ENCODE measurements at places on chromosomes 16 and 17.
A peak's percentile ranks its signal among the peaks of the same experiment; 100 is the strongest.

GRCh38 chr16:20385844-20386832 is 18.4 kb downstream of the PDILT start:
- peak; percentile 39 for DNase-seq

DNA sequence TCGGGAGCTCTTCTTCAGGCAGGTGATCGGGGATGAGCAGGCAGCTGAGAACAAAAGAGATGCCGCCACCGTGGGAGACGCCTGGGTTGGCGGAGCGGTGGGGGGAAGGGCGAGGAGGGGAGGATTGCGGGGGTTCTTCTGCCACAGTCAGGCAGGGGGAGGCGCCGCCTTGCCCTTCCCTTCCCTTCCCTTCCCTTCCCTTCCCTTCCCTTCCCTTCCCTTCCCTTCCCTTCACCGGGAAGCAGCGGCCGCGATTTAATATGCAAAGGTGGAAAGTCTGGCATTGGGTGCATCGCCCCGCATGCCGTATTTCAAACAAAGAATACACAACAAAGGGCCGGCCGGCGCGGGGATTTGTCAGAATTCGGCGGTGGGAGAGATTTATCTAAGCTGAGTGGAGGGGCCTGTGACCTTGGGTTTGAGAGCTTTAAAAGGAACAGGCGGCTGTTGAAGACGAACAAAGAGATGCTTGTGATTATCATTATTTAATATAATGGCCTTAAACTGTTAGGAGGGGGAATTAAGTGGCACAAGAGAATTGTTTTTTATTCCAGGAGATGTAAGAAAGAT is 262.3 kb upstream of the TNRC6C start:
- no peak for DNase-seq

DNA sequence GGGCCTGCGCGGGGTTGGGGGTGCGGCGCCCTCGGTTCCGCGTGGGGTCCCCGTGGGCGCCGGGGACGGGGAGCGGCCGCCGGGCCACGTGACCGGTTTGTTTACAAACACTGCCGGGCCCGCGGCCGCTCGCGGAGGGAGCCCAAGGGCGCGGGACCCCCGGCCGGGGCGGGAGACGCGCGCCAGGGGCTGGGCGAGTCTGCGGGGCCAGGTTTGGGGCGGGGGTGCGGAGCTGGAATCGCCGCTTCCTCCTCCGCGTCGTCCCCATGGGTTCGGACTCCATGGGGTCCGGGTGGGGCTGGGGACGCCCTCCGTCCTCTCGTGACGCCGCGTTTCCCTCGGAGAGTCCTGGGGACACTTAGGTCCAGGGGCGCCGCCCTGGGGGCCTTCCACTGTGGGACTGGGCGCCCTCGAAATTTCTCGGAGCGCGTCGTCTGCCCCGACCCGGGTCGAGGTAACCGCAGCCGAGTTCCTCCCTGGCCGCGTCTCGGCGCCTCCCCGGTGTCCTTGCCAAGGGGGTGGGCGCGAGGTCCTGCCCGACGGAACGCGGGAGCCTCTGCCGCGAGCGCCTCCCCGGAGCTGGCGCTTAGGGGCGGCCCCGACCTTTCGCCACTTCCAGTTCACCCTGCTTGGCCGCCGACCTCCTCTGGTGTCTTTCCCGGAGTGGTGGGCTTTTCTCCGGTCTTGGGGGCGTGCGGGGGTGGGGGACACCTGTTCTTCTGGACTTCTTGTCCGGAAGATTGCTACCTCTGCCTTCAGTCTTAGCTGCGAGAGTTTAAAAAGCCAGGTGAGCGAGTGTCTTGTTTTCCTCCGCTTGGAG is 684 bp downstream of the YPEL2 start:
- peak; percentile 23 for DNase-seq

GRCh38 chr17:3718201-3718600 is 5.5 kb upstream of the HASPIN start:
- no peak for DNase-seq

DNA sequence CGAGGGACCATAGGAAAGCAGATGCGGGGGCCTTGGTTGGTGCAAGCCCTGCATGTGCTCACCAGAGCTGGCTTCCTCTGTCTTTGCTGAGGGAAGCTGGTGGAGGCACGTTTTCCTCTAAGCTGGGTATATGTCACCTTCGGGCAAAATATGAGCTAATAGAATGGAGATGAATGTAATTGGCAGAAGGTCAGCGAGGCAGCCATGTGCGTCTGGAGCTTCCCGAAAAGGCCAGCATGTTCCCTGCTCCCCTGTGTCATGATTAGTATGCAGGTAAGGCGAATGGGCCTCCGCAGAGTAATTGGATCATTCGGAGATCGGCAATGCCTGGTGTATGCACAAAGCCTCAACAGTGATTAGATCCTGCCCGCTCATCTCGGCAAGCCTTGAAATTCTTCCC is 806.2 kb upstream of the EEF2KMT start:
- no peak for DNase-seq

DNA sequence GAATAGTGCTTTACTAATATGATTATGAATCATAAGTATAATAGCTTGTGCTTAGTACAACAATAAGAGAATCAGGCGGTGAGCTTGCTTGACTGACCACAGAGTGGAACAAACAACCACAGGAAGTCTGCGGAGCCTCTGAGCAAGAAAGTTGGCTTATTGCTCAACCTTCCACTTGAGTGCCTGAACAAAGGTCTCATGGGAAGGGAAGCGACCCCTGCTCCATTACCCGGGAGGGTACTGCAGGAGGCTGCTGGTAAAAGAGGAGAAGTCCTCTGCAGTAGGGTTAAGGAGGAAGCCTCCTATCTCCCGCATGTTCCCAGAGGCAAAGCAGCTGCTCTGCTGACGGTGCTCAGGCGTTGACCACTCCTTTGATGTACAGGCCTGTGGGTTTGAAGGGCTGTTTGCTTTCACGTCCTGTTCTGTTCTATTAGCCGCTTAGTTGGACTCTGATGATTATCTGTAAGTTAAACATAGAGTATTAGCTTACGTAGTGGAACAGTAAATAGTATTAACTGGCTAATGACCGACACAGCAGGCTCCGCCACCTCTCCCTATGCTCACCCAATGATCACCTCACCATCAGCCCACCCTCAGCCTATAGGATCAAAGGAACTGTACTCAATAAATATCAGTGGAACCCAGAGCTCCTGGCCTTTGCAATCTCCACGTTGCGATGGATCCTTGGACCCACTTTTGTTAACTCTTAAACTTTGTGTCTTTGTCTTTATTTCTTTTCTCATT is 17.5 kb downstream of the ALOX15B start:
- DNase-seq: peak; percentile 61

DNA sequence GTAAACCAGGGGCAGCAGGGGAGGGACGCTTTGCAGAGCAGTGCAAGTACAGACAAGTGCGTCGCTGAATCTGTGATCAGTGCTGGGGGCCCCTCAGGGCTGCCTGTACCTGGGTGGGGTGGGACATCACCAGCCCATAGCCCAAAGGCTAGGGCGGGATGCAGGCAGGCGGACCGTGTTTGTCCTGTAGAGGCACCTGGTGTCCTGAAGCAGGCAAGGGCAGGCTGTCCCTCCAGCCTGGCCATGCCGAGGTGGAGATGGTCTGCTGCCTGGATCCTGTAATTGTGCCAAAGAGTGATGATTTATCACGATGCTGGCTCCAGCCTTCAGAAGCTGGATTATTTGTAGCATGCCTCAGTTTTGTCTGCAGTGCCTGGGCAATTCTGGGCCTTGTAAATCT is 137.9 kb upstream of the GSE1 start:
- no peak for DNase-seq

DNA sequence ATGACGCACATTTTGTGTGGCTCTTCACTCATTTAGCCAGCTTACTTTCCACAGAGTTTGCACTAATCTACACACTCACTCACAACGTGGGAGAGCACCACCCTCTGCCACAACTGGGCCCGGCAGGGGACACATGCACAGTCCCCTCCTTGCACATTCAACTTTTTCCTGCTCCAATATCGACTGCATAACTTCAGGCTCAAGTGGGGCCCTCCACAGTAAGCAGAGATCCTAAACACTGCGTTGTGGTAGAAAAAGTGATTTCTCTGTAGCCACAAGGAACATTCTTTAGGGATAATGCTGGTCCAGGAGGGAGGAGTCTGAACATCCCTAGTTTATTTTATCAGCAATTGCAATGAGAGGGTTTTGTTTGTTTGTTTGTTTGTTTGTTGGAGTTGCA is 40.0 kb downstream of the MRPS23 start:
- DNase-seq: no peak

DNA sequence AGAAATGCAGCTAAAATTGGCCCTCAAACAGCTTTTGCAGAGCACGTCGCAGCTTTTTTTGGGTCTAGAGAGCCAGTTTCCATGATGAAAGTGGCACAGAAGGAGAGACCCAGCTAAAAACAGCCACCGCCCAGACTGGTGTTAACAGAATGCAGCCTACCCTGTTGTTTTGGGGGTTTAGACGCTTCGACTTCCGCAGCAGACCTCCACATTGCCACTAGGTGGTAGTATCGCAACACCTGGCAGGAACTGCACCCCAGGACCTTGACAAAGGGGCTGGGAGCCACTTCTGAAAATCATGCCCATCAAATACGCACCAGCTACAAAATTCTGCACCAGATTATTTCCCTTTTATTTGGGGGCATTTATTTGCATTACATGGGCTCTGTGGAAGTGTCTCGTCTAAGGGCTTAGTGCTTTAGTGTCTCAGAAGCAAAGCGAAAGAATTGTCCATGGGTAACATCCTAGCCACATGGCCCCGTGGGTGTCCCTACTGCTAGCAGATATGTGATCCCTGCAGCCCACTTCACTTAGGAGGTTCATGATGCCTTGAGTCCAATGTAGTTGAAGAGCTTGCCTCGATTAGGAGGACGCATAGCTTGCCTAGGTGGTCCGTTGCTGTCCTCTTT is 167.1 kb downstream of the HAPSTR1 start:
- DNase-seq: peak; percentile 5

DNA sequence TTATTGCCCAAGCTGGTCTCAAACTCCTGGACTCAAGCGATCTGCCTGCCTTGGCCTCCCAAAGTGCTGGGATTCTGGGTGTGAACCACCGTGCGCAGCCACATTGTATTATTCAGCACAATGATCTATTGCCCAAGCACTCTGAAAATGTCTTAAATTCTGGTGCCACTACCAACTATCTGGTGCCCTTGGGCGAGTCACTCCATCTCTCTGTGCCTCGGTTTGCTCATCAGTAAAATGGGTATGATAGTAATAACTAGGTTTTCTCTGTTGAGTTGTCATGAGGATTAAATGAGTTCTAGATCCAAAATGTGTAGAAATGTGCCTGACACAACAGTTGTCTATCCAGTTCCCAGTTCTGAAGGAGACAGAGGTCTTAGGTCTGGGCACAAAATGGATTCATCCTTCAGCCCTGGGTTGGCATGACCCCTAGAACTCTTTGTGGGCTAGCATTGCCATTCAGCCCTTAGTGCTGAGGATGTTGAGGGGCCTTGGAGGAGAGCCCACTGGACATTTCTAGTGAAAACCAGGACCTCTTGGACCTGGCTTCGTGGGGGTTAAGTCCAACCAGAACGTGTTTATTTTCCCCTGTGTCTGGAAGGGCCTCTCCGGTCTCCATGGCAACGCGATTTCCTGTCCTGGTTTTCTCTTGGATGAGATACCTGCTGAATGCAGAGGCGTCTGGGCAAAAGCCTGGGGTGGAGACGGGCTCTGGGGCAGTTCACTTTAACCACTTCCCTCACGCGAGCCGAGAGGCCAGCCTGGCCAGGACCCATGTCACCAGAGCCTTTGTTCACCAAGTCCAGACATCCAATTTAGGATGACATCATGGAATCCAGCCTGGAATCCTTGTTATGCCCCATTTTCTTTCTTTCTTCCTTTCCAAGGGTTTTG is 43.7 kb upstream of the TNRC6A start:
- peak; percentile 79 for DNase-seq

DNA sequence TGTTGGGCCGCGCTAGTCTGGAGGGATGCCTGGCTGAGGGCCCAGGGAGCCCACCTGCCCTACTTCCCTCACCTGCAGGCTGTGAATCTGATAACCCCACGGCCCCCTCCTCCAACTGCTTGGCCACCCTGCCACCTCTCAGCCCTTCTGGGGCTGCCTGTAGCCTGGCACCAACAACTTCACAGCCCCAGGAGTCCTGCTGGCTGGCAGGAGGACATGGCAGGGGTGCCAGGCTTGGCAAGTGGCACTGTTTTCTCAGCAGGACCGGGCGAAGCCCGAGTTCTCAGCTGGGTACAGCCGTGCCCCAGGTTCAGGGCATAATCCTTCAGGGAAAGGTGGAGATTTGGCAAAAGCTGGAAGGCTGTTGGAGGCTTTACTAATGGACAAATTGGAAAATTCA is 129.6 kb downstream of the CMIP start:
- DNase-seq: no peak

DNA sequence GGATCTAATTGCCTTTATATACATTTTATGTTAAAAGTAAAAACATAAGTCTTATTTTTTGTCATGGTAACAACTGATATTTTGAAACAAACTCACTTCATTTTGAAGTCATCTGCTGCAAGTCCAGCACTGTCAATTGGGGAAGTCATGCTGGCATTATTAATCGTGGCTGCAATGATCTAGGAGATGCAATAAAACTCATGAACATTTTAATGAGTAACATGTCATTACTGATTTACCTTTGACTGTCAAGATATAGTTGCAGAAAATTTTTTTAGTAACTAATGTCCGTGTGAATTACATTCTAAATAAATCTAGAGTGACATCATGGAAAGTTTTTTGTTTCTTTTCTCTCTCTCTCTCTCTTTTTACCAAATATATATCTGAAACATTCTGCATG is 17.3 kb upstream of the KRT24 start:
- no peak for DNase-seq

- no peak for DNase-seq
These were observed 129.5 kb downstream of the ANKRD11 start for GRCh38 chr16:89360760-89361435.

GRCh38 chr17:60269417-60269816 is 119.6 kb downstream of the CA4 start:
- no peak for DNase-seq

- no peak for DNase-seq
These were observed 66.4 kb downstream of the KANSL1 start for GRCh38 chr17:46126840-46127239.

DNA sequence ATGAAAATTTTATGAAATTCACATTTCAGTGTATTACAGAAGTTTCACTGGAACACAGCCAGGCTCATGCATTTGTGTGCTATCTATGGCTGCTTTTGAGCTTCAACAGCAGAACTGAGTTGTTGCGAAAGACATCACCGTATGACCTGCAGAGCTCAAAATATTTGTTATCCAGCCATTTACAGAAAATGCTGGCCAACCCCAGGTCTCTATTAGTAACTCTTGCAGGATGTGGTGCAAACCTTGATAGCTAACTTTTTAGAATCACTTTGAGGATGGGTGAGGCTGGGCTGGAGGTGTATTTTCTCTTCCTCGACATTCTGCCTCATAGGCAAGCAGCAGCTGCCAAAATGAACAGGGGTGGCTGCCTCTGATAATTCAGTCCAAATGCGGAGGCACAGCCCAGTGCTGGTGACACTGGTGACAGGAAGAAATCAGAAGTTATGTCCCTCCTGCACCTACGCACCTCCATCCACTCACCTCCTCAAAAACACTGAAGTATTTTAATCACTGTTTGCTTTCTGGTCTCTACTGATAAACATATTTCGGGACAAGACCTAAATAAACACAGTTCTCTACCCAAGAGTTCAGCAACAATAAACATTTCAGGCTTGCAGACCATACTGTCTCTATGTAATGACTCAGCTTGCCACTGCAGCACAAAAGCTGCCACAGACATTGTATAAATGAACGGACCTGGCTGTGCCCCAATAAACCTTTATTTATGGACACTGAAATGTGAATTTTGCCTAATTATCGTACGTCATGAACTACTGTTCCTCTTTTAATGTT is 28.5 kb downstream of the ARHGAP17 start:
- DNase-seq: peak; percentile 87

GRCh38 chr17:68740555-68741447 is 139.6 kb upstream of the FAM20A start:
- no peak for DNase-seq

- no peak for DNase-seq
These were observed 29.9 kb upstream of the WFIKKN2 start for GRCh38 chr17:50805486-50805885.

Measured in fibroblast of skin of back (primary cell).